ENCODE measurements at places on chromosomes 3 and 15. TPM values are rescaled to one million over a fixed set of nuclear protein-coding genes. Genes with fewer than 3 reads are reported as not detected.

PATL2 gene
- not detected for total RNA-seq

USP13 gene
- 18.5 TPM for total RNA-seq

NOX5 gene
- total RNA-seq: not detected

PP2D1 gene
- not detected for total RNA-seq

CIDEC gene
- not detected for total RNA-seq

C3orf49 gene
- not detected for total RNA-seq

IQCF5 gene
- total RNA-seq: not detected

ROPN1 gene
- total RNA-seq: not detected

GOLGA6L7 gene
- not detected for total RNA-seq

NRG4 gene
- total RNA-seq: 3.3 TPM

FBXW12 gene
- not detected for total RNA-seq

TNIK gene
- 16.6 TPM for total RNA-seq

PLOD2 gene
- total RNA-seq: 120 TPM

GOLGA8T gene
- total RNA-seq: 0.23 TPM

CHRFAM7A gene
- total RNA-seq: 8.6 TPM

GADL1 gene
- not detected for total RNA-seq

TRANK1 gene
- total RNA-seq: 16.1 TPM

AADACL2 gene
- total RNA-seq: not detected

CCRL2 gene
- not detected for total RNA-seq
